ENCODE measurements at places on chromosomes 6 and 20.

GRCh38 chr20:50029697-50030461 is 47.1 kb downstream of the SNAI1 start:
- no peak for DNase-seq

DNA sequence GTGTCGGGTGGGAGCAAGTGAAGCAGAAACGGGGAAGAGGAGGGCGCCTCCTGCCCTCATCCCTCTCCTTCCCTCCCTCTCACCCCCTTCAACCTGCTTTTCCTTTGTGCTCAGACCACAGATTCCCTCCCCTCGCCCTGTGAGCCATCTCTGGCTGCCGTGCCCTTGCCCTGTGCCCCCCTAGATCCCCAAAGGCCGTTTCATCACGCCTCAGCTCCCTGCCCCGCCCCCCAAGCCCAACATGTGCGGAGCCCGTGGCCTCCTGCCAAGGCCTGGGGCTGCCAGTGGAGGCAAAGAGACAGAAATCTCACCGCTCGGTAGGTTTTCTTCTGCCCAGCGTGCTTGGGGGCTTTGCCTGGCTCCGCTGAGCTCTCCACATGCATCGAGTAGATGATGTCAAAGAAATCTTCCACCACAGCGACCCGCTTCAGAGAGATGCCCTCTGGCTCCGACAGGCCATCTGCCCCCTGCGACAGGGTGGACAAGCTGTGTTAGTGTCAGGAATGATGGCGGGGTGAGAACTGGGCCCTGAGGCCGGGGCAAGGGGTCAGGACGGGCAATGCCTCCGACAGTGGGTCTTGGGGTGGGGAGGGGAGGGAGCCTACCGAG is 57.6 kb downstream of the NOL4L start:
- no peak for DNase-seq

DNA sequence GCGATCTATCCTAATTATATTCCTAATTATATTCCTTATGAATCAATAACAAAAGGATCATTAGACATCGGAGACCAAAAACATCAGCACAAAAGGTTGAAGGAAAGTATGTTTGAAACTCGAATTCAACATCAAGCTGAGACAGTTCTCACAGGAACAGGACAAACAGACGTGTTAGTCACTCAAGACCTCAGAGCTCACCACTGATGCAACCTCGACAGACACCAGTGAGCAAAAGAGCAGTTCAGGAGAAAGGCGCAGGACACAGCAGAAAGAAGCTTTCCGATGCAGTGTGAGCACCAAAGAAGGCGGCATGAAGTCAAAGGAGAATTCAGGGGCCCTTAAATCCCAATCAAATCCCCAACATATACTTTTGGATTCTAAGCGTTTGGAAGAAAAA is 6.3 kb upstream of the RAMACL start:
- DNase-seq, result no peak

GRCh38 chr20:20525756-20526155 is 157.9 kb downstream of the INSM1 start:
- no peak for DNase-seq

DNA sequence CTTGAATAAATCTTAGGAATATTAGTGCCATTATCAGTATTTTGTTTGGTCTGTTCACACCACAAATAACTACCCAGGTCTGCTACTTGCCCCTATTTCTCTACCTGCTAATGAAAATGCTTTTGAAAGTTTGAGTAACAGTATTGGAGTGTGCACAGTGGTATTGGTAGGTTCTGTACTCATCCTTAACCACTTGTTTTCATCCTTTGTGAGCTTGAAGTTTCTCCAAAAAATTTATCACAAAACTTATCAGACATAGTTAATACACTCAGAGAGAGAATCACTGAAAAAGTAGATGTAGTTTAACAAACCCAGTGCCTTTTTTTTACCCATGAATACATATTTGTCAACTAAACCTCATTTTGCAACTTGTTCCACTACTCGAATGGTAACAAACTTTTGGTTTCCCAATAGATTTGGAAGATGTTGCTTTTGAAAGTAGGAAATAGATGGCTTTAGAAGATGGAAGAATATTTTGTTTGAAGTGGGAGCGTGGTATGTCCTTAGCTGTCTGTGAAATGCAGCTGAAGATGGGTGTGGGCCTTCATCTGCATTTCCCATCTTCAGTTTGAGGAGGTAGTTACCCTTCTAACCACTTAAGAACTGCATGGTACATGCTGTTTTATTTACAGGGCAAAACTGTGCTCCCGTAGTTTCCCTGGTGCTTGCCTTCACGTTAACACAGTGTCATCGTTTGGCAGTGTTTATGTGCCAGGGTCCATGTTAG is 9.0 kb downstream of the PTPN1 start:
- DNase-seq, result no peak

- peak; percentile 2 for DNase-seq
These were observed 714.8 kb downstream of the DHX35 start for GRCh38 chr20:39676857-39677391.

DNA sequence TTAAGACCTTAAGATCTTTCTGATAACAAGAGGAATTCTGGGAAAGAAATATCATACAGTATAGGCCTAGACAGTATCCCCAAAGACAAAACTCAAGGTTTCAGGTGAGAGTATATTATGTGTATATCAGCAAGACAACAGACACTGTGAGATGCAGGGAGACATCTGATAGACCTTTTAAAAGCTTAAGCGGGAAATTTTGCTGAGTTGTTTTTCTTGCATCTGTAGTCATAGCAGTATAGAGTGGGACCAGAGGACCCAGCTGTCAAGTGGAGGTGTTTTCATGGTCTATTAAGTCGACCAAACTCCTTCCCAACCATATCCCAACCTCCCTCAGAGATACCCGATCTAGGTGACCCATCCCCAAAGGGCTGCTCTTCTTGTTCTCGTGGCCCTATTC is 98.1 kb upstream of the THEMIS start:
- DNase-seq, result no peak

- DNase-seq, result no peak
These were observed 56.1 kb downstream of the SAMD5 start for GRCh38 chr6:147564556-147564955.

DNA sequence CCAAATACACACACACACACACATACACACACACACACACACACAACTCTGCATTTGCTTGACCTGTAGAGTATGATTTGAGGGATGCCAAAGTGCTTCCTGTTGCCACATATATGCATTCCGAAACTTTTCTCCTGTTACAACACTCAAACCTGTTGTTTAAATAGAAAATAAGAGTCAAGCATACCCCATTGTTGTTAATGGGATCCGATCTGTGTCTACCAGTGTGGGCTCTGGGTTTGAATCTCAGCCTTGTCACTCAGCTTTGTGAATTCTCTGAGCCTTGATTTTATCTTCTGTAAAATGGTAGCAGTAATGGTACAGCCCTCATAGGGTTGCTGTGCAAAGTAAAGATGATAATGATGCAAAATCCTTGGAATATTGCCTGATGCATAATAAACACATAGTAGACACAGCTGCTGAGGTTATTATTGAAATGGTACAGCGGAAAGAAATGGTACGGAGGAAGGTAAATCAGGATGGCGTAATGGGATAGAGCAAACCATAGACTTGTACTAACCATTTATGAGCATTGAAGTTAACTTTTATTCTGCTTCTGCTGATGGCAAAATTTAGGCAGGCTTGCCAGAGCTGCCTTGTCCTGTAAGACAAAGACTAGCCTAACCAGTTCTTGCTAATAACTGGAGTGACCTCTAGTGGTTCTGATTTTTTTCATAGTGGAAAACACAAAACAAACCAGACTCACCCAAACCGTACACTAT is 113.5 kb upstream of the PHACTR1 start:
- DNase-seq, result peak; percentile 52

DNA sequence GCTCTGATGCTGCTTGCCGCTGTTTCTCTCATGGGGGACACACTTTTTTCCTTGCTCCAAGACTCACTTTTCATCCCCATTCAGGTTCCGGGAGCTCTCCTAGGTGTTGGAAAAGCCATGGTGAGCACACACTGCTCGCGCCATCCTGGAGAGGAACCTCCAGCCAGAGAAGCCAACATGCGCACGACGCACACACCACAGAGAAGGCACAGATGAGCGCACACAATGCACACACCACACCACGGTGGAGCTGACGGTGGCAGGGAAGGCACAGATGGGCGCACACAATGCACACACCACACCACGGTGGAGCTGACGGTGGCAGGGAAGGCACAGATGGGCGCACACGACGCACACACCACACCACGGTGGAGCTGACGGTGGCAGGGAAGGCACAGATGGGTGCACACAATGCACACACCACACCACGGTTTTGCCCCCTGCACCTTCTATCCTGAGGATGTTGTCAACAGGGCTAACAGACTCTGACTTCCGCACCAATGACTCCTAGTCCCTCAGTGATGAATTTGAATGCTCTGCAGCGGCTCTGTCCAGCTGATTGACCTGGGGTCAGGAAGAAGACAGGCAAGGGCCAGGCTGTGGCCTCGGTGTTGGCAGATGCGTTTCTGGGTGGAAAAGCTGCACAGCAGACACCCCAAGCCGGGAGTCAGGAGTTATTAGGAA is 154.7 kb downstream of the ERMARD start:
- no peak for DNase-seq

DNA sequence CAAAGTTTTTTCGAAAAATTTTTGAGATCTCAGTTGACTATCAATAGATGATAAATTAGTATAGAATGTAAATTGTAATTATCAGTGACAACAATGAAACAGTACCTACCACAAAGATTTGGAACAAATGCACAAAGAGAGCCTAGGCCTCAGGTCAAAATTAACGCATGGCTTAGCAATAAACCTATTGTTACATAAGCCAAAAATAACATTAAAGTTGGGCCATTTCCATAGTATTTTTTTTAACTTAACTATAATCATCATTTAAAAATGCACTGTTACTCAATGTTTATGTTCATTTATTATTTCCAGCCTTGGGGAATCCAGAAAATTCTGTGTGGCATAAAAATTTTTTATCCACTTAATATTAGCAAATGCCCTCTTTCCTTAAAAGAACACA is 117.0 kb downstream of the EPB41L2 start:
- DNase-seq, result no peak

DNA sequence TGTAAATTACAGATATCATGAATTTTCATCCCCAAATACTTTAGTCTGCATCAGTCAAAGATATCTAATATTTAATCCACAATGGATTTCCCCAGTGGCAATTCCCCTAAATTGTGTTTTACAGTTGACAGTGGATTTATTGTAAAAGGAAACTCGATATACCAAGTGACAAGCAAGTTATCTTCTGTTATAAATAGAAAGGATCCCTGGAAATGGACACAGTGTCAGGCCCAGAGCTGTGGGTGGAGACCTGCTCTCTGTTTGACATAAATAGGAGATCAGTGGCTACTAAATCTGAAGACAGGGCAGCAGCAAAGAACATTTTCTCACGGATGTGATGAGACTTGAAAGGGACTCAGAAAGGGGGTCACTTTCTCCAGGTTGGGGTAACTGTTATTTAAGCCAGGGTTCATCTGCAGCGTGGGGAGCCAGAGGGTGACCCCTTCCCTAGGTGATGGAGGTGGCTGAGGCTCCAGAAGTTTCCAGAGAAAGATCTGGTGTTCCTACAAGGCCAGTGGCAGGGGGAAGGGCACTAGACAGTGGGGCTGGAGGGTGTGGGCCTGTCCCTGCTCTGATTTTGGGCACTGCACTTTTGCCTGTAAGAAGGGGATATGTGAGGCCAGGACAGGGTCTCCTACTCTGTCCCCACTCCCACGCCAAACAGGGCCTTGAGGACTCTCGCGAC is 12.3 kb upstream of the FAM110A start:
- no peak for DNase-seq

DNA sequence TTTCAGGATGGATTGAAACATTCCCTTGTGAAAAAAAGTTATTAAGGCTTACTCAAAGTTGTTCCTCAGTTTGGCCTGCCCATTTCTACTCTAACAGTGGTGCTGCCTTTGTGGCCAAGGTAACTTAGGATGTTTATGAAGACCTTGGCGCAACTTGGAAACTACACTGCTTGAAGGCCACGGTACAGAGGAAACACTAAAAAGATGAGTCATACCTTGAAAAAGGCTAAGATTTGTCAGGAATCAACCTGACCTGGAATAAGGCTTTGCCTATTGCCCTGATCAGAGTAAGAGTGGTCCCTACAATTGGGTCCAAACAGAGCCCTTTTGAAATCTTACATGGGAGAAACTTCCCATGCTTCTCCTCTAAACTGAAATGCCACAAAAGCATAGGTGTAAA is 119.9 kb upstream of the MOCS1 start:
- no peak for DNase-seq

DNA sequence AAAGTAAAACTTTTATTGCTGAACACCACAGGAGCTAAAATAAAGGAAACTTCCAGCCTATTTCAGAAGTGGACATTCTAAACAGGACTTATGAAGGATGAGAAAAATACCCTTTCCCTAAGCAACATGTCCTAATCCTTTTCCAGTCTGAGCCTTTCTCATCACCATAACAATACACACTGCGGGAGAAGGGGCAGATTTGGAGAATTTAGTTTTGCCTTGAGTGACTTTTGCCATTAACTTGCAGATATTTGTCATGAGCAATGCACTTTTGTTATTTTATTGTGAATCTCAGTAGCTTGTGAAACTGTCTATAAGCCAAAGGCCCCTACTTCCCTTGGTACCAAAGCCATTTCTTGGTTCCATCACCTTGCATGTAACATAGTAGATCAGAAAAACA is 53.0 kb upstream of the OLIG3 start:
- DNase-seq, result no peak

GRCh38 chr6:78896227-78896626 is 28.9 kb downstream of the IRAK1BP1 start:
- DNase-seq, result no peak

DNA sequence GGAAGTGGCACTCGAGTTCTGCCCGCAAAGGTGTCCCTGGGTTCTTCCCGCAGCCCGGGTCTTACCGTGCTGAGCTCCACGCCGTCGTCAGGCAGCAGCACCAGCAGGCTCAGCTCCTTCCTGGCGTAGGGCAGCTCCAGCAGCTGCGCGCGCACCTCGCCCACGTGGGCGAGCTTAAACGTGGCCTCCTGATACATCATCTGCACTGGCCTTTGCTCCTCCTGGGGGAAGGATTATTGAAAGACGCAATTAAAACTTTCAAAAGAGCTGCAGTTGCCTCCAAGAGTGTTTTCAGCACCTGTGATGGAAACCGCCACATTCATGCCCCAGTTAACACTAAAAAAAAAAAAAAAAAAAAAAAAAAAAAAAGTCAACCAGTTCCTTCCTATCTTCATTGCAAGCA is 11.3 kb downstream of the SERPINB9 start:
- DNase-seq, result no peak

DNA sequence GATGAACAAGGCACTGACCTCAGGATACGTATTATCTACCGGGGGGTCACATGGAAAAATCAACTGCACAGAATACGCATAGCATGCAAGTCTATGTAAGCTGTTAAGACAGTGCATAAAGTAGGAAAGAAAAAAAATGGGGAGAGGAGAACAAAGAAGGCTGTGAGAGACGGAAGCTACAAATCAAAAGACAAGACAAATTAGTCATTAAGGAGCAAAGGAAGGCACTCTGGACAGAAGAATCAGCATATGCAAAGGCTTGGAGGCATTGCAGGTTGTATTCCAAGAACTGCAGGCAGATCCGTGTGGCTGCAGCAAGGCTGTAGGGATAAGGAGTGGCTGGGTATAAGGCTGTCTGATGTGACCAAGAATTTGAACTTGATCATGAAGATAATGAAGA is 89.0 kb downstream of the NRSN1 start:
- DNase-seq, result no peak

GRCh38 chr20:62951896-62952372 is 575 bp upstream of the SLC17A9 start:
- no peak for DNase-seq
